Neural crest cell (in vitro differentiated cells): ENCODE measurements at places on chromosomes 13 and 19.

DNA sequence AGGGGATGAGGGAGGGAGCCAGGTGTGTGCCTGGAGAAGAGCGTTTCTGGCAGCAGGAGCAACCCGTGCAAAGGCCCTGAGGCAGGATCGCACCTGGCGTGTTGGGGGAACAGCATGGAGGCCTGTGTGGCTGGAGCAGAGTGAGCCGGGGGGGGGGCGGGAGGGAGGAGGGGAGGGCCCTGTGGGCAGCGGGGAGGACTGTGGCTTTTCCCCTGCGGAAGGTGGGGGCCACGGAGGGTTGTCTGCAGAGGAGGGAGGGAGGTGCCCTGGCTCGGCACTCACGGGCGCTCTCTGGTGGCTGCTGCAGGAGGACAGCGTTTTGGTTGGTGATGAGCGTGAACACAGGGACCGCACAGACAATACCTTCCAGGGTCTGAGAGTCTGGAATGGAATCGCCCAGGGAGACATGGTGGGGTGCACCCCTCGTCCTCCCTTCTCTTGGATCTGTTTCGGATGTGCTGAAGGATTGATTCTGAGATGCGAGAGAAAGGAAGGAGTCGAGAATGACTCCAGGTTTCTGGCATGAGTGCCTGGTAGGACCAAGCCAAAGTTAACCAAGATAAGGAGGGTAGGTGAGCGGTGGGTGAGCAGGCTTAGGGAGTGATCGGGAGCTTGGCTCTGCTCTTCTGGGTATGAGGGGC is 6.5 kb downstream of the RAB11B start:
- DNase-seq = peak; percentile 64

- peak; percentile 45 for DNase-seq
Measured at GRCh38 chr19:2613507-2614295, 88.8 kb downstream of the GNG7 start.

DNA sequence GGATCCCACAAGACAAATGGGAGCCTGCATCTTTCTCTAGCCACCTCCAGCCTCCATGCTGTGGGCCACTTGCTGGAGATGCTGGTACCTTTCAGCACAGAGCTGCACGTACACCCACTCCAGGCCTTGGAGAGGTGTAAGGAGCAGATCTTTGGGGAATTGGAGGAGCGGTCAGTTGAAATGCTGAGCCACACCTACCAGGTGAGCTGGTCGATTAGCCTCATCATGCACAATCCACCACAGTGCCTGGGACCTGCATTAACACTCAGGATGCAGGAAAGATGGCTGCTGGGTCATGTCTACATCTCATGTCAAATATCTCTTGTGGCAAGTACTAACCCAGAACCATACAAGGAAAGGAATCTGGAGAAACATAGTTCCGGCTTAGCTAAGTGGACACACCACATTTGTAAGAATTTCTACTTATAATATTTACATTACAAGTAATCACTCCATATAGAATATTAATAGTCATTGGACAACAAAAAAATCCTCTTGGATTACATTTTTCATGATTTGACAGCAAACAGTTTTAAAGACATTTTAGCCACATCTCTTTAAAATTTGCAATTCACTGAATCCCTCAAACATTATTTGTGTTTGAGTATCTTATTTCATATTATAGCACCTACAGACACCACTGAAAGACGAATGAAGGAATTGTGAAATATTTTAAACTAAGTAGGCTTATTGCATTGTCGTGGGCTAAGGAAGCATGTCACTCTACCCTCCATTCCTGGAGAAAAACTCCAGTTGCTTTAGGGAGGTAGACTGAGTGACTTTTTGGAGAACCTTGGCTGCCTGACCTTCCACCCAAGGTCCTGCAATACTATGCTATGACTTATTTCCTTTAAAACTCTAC is 21.8 kb upstream of the MBNL2 start:
- no peak for DNase-seq

- DNase-seq = no peak
Measured at GRCh38 chr13:111423168-111423785, 102.8 kb downstream of the TEX29 start.

- no peak for DNase-seq
Measured at GRCh38 chr13:84430446-84430845, 548.2 kb upstream of the SLITRK1 start.

- DNase-seq = no peak
Measured at GRCh38 chr19:42629191-42629590, 34.5 kb upstream of the CEACAM8 start.

GRCh38 chr13:108984251-108984920 is 355.0 kb downstream of the MYO16 start:
- no peak for DNase-seq

DNA sequence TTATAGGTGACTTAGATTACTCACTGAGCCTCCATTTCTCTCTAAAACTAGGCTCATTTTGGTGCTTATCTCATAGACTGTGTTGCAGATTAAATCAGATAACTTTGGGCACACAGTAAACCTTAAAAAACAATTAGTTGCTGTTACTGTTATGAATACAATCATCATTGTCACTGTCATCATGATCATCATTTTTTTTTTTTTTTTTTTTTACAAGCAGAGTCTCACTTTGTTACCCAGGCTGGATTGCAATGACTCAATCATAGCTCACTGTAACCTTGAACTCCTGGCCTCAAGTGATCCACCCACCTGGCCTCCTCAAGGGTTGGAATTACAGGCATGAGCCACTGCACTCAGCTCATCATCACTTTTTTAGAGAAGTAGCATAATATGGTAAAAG is 60.0 kb downstream of the VWA8 start:
- no peak for DNase-seq

- no peak for DNase-seq
Measured at GRCh38 chr13:90680826-90681225, 666.7 kb upstream of the MIR17HG start.

- no peak for DNase-seq
Measured at GRCh38 chr13:112760435-112760834, 70.6 kb downstream of the ATP11A start.

DNA sequence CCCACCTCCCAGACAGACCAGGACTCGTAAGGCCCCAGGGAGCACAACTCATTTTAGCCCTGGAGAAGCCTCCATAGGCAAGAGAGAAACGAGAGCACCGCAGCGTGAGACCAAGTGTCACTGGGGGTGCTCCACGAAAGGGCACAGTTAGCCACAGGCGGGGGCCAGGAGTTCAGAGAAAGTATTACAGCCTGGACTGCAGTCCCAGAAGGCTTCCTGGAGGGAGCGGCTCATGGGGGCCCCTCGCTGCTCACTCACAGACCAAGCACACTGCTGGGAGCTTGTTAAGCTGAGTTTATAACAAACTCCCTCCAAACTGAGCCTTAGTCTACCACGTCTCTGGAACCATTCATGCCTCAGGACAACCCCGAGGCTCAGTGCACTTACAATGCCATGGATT is 16.5 kb downstream of the ANKRD27 start:
- no peak for DNase-seq

GRCh38 chr13:102333320-102334198 is 68.3 kb downstream of the FGF14 start:
- no peak for DNase-seq

- DNase-seq = no peak
Measured at GRCh38 chr19:42233106-42233505, 9.3 kb downstream of the GSK3A start.
